Transverse colon (tissue), 4 donors: ENCODE measurements at places on chromosomes 13 and 19. TPM values are rescaled to one million over a fixed set of nuclear protein-coding genes. Genes with fewer than 3 reads are reported as not detected.

Gene ZFP14
- total RNA-seq = 6.4 TPM

Gene GCDH
- total RNA-seq = 43.4 TPM

Gene CNN1
- total RNA-seq = 662 TPM

Gene PINLYP
- not detected for total RNA-seq

Gene PSPN
- total RNA-seq = 1.8 TPM

Gene CGB2
- not detected for total RNA-seq

Gene KIR2DL4
- total RNA-seq = 1.4 TPM

Gene RFPL4AL1
- total RNA-seq = not detected

Gene CEACAM20
- total RNA-seq = not detected
